ENCODE measurements at places on chromosomes 4 and X. TPM values are rescaled to one million over a fixed set of nuclear protein-coding genes. Genes with fewer than 3 reads are reported as not detected.

GRCh38 chrX:32483534-32484136 is 727.7 kb downstream of the DMD start:
- H3K4me3 ChIP-seq: no peak overlapping the region
- H3K27ac ChIP-seq: no peak overlapping the region
- no peak for DNase-seq
- no peaks in the 10 kb centered on the region for H3K36me3 ChIP-seq
- H3K4me1 ChIP-seq: no peaks in the 10 kb centered on the region

GRCh38 chr4:77202491-77202890 is 45.5 kb downstream of the CCNG2 start:
- no peaks in the 10 kb centered on the region for H3K36me3 ChIP-seq
- H3K27me3 ChIP-seq: no peaks in the 10 kb centered on the region
- H3K4me1 ChIP-seq: peaks cover 6% of the 10 kb centered on the region
- no peak for DNase-seq
- no peak overlapping the region for H3K27ac ChIP-seq
- no peak overlapping the region for H3K4me3 ChIP-seq

GRCh38 chrX:41885724-41886123 is 37.6 kb downstream of the CASK start:
- H3K4me1 ChIP-seq: peaks cover 8% of the 10 kb centered on the region
- DNase-seq: no peak
- no peak overlapping the region for H3K27ac ChIP-seq
- no peaks in the 10 kb centered on the region for H3K36me3 ChIP-seq
- H3K27me3 ChIP-seq: no peaks in the 10 kb centered on the region

- H3K4me1 ChIP-seq: peaks cover 31% of the 10 kb centered on the region
- no peak for DNase-seq
- H3K36me3 ChIP-seq: no peaks in the 10 kb centered on the region
- no peak overlapping the region for H3K27ac ChIP-seq
- no peak overlapping the region for H3K4me3 ChIP-seq
Measured at GRCh38 chr4:78616046-78616498, 64.5 kb downstream of the ANXA3 start.

The CTAG1A gene
- total RNA-seq: not detected

The CFI gene
- total RNA-seq: not detected
